Kidney epithelial cell (primary cell): ENCODE measurements at places on chromosomes 5 and 9.

DNA sequence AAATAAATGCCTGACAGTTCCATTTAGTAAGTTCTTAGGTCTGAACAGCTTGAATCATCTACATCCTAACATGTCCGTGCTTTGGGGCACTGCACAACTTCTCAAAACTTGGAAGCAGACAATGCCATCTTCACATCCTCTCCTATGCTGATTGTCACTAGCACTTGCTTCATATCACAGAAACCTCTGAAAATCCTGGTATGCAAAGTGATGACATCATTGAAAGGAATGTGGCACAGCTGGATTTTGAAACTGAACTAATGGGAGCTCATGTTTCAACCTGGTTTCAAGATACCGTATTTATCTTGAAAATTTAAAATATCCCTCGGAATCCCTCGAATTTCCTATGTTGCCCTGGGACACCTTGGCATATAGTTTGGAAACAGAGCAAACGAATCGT lies 490.2 kb upstream of the DAP start:
- DNase-seq = peak; percentile 34

GRCh38 chr5:41708604-41708940 lies 161.7 kb downstream of the OXCT1 start:
- no peak for DNase-seq

DNA sequence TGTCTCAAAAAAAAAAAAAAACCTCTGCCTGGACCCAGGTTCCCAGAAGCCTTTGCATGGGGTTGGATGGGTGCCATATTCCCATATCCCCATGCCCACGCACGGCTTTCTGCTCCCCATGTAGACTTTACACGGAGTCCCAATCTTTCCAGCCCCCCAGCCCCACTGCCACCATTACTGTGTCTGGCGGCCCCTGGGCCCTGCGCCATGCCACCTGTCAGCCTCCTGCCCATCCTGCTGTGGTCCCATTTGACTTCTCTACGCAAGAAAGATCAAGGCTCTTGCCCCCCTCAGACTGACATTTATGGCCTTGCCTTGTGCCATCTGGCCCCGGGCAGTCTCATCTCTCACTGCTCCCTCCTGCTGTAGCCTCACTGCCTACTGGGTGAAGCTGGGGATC lies 6.5 kb upstream of the AK1 start:
- no peak for DNase-seq

DNA sequence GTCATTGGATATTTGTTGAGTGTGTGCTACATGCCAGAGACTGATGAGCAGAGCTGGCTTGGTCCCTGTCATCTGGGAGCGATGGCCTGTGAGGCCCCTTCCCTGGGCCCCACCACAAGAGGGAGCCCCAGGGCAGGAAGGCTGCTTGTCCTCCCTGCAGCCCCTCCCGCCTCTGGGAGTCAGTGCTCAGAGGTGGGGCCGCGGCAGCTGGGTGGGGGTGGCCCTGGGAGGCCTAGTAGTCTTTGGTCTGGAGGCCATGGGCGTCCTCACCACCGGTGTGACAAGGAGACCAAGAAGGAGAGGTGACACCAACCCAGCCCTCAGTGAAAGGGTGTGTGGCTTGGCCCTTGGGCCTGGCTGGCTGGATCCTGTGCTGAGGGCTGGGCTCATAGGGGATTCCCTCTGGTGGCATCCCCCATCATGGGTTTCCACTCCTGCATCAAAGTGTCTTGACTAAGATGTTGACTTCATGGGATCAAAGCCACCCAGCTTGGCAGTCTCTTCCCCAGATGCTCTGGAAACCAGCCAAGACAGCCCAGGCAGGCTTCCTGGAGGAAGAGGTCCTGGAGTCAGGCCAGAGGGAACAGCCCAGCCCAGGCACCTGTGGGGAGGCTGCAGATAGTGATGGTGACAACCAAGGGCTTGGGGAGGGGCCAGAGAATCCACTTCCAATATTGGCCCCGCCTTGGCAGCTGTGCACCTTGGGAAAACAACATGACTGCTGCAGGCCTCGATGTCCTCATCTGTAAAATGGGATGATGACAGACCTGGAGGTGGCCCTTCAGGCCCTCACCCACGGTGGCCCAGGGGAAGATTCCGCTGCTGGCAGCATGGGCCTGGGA lies 166.7 kb downstream of the GAPVD1 start:
- DNase-seq = no peak

DNA sequence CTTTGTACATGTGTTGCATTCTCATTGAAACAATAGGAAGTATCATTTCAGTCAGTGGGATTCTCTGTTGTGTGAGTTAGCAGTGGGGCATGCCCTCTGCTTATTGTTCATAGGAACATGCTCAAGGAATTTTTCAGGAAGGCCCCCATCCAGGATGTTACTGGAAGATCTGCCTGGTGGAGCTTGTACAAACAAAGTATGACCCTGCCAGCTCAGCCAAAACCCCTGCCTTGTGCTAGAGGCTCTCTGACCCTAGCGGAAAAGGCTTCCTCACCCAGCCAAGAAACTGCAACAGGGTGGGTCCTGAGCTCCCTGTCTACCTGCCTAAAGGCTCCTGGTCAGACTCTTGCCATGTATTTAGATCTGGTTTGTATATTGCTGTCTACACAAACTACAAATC lies 43.2 kb downstream of the MRRF start:
- no peak for DNase-seq

- DNase-seq = no peak
Observed at GRCh38 chr9:104836235-104836634, 72.3 kb downstream of the NIPSNAP3B start.

- DNase-seq = peak; percentile 97
Observed at GRCh38 chr9:12784461-12785259, 9.8 kb downstream of the LURAP1L start.

DNA sequence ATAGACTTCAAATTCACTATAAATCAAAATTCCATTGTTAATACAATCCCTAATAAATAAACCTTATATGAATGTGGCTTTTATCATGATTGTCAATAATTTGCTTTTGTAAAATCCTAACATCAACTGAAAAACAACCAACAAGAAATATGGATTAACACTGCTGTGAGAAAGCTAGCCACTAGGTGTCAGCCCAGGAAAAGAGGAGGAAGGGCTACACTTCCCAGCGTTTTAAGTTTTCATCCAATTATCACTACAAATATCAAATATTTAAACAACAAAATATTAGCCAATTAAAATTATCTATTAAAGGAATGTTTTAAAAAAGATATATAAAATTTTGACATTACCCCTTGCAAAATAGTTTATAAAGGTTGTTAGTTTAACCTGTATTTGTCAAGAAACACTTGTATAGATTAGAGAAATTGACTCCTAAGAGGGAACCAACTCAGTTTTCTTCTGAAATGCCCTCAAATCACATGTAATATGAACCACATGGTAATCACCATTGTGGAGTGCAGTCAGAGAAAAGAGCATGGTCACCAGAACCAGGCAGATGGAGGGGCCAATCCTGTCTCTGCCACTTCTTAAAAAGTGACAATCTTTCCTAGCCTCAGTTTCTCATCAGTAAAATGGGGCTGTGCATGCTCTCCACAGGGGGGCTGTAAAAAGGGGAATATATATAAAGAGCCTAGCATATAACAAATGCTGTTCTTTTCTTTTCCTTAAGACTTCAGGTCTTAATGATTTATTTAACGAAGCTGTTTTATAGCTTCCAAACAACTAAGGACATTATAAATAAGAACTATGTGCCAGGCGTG lies 188.2 kb downstream of the CRB2 start:
- peak; percentile 7 for DNase-seq

DNA sequence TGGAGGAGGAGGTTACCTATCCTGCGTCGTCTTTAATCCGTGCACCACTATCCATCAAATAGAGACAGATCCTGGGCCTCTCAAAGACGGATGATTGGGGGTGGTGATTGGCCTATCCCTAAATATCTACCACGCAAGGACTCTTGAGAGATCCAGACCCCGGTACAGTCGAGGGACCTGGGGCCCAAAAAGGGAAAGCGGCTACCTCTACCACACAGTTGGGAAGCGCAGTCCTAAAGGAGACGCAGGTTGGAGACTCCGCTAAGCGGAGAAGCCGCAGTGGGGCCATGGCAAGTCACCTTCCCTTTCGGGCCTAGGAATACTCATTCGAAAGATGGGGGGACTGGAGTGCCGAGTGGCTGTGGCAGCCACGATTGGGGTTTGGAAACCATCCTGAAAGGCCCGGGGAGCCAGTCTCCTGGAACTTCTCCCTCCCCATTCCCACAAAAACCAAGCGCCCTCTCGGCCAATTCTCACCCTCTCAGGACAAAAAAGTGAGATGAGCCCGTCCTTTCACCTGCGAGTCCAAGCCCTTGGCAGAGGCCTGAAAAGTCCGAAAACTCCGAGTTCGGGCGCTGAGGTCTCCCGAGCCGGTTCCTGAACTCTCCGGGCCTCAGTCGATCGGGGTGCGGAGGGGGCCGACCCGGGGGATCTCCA lies 499 bp upstream of the FOXE1 start:
- DNase-seq = no peak

GRCh38 chr5:96151891-96152290 lies 190.2 kb upstream of the ELL2 start:
- no peak for DNase-seq

DNA sequence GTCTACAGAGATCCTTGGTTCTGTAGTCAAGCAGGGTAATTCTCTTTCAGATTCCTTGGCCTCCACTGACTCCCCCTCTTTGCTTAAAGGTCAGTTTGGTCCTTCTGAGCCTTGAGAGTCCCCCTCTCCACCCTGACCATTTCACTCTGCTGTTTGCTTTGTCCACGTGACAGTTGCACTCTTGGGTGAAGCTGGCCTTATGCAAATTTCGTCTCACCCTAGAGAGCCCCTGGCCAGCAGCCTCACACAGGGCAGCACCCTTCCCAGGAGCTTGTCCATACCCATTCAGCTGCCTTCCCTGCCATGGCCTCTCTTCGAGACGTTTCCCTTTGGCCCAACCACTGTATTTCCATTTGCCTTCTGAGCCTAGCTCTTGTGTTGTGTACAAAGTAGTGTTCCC lies 63.7 kb downstream of the PRKACG start:
- no peak for DNase-seq

- no peak for DNase-seq
Observed at GRCh38 chr9:12463641-12464040, 229.5 kb upstream of the TYRP1 start.

DNA sequence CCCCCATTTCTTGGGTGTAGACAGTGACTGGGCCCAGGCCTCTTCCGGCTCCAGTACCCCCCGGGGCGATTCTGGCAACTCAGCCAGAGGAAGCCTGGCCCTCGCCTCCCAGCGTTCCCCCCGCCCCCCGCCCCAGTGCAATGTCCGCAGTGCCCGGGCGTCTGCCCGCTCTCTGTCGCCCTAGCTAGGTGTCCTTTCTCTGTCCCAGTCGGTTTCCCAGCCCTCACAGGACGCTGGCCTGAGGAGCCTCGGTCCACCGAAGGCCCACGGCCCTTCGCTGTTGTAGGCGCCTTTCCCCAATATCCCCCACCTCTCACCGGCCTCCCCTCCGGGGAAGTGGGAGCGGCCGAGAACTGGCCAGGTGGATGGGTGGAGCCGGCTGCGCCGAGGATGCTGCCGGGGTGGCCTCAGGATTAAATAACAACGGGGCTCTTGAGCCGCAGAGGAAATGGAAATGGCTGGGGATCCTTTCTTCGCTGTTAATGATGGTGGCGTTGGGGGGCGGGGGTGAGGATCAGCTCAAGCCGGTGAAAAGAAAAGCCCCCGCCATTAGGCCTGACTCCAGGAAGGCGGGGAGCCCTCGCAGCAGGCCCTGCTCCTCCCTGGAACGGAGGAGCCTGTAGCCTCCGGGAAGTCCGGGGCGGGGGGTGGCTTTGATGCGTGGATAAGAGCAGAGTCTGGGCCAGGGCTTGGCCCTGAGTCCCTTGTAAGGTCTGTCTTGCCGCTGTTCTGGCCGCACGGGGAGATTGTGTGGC lies 1.1 kb upstream of the SPRY4 start:
- no peak for DNase-seq
